ENCODE measurements at places on chromosomes 6 and 20.

DNA sequence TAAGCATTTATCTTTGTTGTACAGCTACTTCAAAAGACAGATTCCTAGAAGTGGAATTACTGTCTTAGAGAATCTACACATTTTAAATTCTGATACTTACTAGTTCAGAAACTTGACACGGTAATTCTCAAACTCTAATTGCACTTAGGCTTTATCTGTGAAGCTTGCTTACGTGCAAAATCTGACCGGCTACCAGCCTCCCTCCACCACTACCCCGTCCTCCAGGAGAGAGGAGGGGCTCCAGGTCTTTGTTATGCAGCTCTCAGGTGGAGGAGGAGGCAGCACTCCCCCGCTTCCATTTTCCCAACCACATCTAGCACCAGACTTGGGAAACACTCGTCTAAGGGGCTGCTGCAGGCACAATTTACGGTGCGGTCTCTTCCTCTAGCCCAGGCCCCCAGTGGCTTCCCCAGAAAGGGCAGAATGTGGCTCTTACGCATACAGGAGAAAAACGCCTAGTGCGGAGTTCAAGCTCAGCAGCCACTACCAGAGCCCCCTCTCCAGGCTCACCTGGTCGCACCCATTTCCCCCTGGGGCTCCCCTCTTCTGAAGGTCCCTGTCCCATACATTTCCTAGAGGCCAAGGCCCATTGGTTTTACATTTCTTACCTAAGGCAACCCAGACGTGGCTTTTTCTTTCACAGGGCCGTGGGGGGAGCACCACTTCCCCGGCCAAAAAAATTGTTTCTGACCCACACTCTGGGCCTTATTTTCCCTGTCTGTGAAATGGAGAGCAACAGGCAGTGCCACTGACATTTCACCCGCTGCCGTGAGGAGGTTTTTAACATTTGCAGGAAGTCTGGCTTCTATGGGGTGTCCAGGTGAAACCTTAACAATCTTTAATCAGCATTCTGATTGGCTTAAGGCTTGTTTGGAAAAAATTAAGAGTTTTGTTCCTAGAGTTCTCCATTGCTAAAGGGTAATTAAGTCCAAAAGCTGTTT lies 1.6 kb upstream of the TGIF2 start:
- peak; percentile 92 for DNase-seq

- DNase-seq: no peak
Measured at GRCh38 chr6:56757588-56757984, 114.9 kb upstream of the DST start.

- DNase-seq: no peak
Measured at GRCh38 chr20:46758929-46759669, 49.6 kb downstream of the SLC2A10 start.

DNA sequence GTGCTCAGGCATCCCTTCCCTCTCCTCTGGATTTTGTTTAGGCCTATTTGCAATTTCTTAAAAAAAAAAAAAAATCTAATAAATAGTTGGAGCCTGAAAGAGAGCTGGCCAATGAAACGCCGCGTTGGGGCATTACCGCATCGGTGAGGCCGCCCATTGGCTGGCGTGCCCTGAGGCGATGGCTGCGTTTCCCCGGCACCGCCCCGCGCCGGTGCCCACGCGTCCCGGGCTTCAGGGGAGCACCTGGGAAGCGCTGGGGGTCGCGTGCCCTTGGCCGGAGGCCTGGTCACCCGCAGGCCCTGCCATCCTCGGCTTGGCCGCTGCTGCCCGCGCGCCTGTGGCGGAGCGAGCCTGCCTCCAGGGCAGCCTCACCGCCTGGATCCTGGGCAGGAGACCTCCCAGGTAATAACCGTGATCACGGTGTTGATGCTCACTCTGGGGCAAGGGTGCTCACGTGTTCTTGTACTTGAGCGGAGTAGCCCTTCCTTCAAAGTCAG lies 155.4 kb downstream of the NRN1 start:
- peak; percentile 81 for DNase-seq

- DNase-seq: peak; percentile 62
Measured at GRCh38 chr20:45306431-45306982, at the start of gene RBPJL. RBPJL (plus strand) TSS chr20:45306840; CDS start chr20:45306923, 83 bp downstream.

- no peak for DNase-seq
Measured at GRCh38 chr6:135146162-135146934, 34.8 kb upstream of the MYB start.

GRCh38 chr6:2434912-2435311 lies 189.5 kb upstream of the GMDS start:
- DNase-seq: no peak

- no peak for DNase-seq
Measured at GRCh38 chr6:37160922-37161778, 8.8 kb upstream of the PIM1 start.

GRCh38 chr20:32536851-32537656 lies 48.1 kb downstream of the NOL4L start:
- DNase-seq: no peak

DNA sequence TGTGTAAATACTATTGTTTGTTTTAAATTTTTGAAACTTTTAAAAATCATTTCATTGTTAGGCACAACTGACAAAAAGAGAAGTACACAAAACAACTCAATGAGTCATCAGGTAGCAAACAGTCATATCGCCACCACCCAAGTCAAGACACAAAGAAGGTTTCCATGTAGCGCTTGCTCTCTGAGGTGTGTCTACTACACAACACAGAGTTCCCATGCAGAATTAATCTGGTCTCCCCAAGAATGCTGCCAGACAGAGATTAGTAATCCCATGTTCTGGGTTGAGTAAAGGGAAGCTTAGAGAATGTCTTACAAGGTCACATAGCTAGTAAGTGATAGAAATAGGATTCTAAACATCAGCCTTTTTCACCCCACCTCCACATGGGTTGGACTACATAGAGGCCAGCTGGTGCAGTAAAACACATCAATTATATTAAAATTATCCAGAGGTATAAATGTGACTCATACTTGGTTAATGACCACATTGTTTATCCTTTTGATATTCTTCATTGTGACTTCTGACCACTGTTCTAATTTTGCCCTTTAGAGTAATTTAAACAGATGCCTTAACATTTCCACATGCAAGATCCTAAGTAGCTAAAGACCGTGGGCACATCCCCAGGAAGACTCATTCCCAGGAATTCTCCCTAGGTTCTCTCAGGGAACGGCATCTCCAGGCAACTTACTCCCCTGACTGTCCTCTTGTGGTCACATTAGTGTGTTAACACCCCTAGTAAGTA lies 413.5 kb downstream of the PRKN start:
- no peak for DNase-seq

DNA sequence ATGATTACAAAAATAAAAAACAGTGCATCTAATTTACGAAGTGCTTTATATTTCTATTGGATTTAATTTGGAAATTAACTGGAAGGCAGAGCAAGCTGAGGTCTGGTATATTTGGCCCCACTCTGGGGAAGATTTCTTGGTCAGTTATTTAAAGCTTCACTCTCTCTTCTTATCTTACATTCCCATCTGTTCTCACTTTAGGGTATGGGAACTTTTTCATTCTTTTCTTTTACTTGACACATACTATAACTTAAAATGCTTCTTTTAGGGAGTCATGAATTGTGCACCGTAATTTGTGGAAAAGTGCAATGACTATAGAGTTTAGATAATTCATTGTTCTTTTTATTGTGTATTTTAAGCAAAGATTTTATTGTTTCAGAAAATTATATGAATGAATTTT lies 170.4 kb downstream of the BCKDHB start:
- DNase-seq: no peak

DNA sequence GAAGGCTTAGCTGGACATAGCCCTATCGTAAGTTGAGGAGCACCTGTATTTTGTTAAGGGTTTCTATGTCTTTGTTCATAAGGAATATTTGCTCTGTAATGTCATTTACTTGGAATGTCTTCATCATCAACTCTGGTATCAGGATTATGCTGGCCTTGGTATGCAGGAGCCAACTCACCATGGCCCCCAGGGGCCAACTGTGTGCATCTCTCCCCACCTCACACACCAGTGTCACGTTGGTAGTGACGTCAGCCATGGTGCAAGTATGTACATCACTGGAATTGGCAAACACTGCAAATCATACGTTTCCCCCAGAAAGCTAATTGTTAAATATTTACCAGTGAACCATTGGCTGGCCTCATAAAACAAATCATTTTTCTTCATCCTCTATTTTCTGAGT lies 70.8 kb downstream of the YTHDF1 start:
- DNase-seq: no peak

- DNase-seq: no peak
Measured at GRCh38 chr20:47278907-47279348, 77.6 kb downstream of the ZMYND8 start.

DNA sequence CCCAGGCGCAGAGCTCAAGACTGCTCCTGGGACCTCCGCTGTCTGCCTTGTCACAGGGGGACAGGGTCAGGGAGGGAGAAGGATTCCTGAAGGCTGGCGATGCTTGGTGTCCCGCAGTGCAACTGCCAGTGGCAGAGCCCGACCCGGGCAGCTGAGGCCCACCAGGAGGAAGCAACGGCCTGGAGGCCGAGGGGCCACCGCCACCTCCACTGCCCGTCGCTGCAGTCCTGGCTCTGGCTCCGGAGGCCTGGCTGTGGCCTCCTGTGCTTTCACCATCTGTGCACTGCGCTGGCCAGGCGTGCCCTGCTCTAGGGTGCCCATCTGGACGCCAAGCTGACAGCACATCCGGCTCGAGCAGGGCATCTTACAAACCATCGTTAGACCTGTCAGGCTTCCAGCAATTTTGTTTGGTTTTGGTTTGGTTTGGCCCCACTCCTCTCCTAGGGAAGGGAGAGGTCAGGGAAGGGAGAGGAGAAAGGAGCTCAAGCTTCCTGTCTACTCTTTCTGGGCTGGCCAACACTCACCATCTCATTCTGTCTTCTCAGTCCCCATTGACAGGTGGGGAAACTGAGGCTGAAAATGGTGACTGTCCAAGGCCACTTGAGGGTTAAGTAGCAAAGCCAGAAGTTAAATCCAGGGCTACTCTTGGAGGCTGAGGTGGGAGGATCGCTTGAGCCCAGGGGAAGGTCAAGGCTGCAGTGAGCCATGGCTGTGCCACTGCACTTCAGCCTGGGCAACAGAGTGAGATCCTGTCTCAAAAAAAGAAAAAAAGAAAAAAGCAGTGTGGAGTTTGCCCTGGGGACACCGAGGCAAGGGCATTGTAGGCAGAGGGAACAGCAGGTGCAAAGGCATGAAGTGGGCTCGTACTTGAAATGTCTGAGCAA lies 37.7 kb upstream of the NOL4L start:
- DNase-seq: no peak

- no peak for DNase-seq
Measured at GRCh38 chr6:148693882-148694484, 52.8 kb upstream of the UST start.

DNA sequence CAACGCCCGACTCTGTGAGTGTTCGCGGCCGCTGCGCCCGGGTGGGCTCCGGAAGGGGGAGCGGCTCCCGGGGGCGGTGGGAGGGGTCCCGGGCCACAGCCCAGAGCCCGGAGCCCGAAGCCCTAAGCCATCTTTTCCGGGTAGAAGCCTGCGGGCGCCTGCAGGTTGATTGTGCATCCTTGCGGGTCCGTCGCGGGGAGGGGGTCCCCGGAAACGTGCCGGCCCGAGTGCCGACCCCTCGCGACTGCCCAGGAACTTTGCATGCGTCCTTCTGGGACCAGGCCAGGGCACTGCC lies 413 bp downstream of the PTPRA start:
- DNase-seq: no peak

DNA sequence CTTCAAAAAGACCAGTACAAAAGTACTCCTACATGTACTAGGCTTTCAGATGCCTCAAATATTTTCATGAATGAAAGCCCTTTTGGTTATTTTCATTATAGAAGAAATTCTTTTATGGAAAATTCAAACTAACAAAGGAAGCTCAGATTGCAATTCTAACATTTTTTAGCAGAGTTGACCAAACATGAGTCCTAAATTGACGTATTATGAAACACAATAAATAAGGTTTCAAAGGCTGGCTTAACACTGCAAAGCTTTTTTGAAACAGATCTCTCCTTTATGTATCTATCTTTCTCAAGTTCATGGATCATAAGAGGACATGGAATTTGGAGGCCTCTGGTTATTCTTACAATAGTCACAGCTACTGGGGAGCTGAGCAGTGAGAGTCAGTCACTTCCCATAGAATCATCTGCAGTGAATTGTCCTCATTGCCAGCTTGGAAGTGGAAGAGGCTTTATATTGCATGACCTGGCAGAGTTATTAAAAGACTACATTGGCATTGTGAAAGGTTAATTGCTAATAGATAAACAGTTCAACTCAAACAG lies 38.4 kb upstream of the FBXL4 start:
- no peak for DNase-seq

DNA sequence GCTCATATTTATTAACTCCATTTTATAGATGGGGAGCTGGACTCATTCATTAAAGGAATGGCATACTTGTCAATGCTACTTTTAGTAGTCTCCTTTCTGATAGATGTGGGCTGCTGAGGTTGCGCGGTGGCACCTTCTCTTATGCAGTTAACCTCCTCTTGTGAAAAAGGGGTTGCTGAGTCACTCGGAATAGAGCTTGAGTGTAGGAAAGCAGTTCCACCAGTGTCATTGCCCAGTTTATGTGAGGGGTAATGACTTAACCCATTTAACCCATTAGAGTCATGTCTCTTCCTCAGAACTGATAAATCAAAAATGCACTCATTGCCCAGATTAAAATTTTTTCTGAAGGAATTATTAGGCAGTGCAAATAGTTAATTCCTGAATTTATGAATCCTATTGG lies 6.3 kb downstream of the MAPK14 start:
- no peak for DNase-seq

GRCh38 chr6:14543971-14544585 lies 426.5 kb downstream of the CD83 start:
- DNase-seq: no peak

- no peak for DNase-seq
Measured at GRCh38 chr20:37494301-37494700, 26.7 kb upstream of the NNAT start.

DNA sequence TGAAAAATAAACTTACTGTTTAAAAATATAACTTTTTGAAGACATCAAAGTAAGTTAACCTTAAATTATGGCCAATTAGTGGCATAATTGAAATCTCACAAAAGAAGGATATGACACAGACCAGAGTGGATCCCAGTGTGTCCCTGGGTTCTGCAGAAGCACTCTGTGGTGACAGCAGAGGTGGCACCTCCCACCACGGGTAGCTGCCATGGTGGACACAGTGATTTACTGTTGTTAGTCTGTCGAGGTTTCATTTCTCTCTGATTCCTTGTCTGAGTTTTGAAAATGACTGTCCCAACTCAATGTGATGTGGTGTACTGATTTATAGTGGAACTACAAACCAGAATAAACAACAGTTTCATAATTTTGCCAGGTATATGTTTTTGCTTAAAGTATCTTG lies 76.5 kb downstream of the TULP4 start:
- DNase-seq: no peak

- no peak for DNase-seq
Measured at GRCh38 chr6:170523256-170524171, 29.6 kb downstream of the PSMB1 start.

- DNase-seq: no peak
Measured at GRCh38 chr6:39973661-39974060, 39.4 kb upstream of the MOCS1 start.

- no peak for DNase-seq
Measured at GRCh38 chr6:38915205-38915925, 133.2 kb upstream of the GLP1R start.

GRCh38 chr6:84791233-84791632 lies 26.8 kb upstream of the TBX18 start:
- no peak for DNase-seq

All from ELF-1 (cell line).